ENCODE measurements at places on chromosomes 6 and 20.

GRCh38 chr6:164870164-164870563 lies 439.2 kb downstream of the C6orf118 start:
- no peak for DNase-seq

- peak; percentile 61 for DNase-seq
Measured at GRCh38 chr6:50549026-50549425, 164.3 kb upstream of the TFAP2D start.

DNA sequence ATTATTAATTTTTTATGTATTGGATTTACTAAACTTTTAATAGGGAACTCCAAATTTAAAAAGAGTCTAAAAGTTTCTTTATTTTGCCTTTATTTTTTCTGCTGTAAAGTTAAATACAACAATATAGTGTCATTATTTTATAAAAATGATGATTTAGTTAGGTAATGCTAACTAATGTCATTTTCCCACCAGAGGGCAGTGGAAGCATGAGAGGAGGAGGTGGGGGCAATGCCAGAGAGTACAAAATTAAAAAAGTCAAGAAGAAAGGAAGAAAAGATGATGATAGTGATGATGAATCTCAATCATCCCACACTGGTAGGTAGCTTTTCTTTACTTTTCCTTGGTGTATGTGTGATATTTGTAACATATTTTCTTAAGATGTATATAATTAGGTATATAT lies 20.2 kb upstream of the FHL5 start:
- peak; percentile 28 for DNase-seq

DNA sequence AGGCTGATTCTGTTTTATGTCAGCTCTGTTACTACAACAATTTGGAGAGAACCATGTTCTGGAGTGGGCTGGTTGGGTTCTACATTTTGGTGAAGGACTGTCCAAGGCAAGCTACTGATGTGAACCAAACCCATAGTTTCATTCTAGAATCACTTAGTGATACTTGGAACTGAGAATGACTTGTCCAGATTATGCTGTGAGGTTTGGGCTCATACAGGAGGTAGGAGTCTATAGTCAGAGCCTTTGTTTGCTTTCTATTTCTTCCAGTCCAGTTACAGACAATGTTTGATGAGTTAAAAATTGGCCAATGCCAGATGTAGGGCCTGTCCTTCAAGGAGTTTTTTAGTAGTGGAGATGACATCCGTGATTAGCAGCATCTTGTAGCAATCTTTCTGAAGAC lies 97.9 kb downstream of the LRRC1 start:
- no peak for DNase-seq

DNA sequence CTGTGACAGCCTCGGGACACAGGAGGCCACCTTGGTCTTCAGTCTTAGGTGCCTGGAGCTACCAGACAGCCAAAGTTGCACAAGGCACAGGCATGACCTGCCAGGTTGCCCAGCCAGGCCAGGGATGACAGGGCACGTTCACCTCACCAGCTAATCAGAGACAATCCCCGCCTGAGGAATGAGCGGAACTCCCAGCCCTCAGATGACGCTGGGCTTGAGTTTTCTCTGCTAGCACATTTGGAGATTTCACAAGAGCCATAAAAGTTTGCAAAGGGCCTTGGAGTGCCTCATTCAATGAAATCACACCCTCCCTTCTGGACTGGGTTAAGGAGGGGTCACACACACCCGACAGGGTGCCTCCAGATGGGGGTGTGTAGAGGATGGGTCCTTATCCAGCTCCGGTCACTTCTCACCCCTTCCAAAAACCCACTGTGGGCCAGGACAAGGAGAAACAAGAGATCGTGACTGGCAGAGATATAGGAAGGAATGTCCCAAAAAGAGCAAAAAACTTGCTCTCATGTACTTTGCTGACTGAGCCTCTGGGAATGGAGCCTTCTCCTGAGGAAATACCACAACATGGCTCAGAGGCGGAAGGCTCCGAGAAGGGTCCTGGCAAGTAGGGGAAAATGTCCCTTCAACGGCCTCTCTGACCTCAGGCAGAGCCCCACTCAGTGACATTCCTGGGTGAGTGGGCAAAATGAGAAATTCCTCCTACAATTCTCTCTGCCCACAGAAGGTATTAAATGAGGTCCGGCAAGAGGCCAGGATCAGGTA lies 121.6 kb downstream of the ISM1 start:
- DNase-seq = no peak

GRCh38 chr6:66935612-66936011 lies 1228.6 kb upstream of the EYS start:
- no peak for DNase-seq

GRCh38 chr20:19735446-19735845 lies 22.6 kb upstream of the RIN2 start:
- DNase-seq = peak; percentile 65

- peak; percentile 67 for DNase-seq
Measured at GRCh38 chr6:96899019-96899418, 1.3 kb upstream of the NDUFAF4 start.

DNA sequence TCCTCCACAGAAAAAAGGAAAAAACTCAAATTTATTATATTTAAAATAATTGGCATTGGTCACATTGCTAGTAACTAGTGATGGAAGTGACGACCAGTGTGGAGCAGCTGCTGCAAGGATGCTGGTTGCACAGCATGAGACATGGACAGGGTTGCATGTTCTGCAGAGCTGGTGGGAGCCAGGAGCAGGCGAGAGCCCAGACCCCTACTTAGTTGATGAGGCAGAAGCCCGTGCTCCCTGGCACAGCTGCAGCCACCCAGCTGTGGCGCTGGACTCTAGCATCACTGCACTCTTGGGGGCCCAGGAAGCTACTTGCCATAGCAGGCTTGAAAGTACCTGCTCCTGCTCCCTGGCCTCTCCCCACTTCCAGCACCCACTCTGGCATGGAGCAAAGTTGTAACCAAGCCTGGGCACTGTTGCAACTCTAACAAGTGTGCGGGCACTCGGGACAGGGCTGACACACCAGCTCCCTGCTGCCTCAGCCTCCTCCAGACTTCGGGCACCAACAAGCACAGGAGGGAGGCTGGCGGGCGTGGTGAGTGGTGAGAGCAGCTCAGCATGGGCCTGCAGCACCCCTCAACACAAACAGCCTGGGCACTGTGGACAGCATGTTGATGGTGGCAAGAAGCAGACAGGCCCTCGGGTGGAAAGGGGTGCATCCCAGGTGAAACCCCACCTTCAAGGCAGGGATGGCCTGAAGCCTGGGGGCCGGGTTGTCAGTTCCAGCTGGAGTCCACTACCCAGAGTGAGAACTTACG lies 69.6 kb downstream of the EYS start:
- DNase-seq = no peak

DNA sequence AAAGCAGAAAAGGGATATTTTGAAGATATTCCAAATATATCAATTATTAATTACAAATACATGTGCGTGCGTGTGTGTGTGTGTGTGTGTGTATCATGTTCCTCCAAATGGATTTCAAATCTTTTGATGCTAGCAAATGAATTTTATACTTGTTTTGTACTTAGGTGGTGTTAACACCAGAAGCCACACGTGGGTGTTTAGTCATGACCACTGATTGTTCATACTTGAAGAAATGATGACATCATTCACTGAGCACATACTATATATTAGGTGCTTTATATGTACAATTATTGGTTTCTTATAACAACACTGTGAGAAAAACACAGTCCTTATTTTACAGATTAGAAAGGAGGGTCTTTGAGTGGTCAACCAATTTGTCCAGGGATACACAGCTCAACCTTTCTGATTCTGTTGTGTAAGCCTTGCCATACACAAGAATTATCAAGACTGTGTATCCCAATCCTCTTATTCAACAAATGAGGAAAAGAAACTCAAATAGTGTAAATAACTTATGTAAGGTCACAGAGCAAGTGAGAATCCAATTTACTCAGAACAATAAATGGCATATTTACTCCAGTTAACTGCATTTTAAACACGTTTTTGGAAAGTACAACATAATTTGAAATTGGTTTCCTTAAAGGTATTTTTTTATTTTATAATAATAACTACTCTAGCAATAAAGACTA lies 88.5 kb downstream of the BCAS1 start:
- no peak for DNase-seq

- DNase-seq = peak; percentile 66
Measured at GRCh38 chr6:24547243-24547642, 52.5 kb downstream of the ALDH5A1 start.

DNA sequence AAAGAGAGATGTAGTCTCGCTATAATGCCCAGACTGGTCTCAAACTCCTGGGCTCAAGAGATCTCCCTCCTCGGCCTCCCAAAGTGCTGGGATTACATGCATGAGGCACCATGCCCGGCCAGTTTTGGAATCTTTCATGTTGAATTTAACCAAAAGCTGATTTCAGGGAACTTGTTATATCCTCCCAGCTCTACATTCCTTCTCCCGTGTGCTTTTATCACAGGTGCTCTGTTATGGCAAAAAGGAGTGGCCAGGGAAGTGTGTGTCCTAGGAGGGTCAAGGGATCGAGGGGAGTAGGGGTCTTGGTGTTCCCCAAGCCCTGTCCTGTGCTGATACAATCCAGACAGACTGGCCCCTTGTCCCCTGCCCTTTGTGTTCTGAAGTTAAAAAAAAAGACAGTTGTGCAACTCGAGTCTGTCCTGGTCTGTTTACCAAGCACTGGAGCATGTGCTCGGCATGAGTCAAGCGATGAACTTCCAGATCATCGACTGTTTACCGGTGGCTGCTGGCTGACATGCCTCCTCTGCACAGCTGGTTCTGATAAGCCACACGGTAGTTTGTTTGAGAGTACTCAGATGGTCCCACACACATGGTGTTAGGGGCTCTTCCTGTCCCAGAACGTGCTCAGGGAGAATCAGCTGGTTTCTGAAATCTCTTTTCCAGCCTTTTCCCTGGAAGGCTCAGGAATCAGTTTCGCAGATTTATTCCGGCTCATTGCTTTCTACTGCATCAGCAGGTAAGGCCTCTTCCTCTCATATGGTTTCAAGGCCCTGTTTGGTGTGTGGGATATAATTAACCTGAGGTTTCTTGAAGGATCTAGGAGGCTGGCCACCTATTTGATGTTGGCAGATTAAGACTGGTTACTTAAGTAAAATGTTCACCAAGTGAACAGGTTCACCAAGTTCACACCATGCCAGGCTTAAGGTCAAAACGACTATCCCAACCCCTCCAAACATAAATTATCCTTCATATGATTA lies 52.6 kb upstream of the NAA20 start:
- DNase-seq = peak; percentile 52

DNA sequence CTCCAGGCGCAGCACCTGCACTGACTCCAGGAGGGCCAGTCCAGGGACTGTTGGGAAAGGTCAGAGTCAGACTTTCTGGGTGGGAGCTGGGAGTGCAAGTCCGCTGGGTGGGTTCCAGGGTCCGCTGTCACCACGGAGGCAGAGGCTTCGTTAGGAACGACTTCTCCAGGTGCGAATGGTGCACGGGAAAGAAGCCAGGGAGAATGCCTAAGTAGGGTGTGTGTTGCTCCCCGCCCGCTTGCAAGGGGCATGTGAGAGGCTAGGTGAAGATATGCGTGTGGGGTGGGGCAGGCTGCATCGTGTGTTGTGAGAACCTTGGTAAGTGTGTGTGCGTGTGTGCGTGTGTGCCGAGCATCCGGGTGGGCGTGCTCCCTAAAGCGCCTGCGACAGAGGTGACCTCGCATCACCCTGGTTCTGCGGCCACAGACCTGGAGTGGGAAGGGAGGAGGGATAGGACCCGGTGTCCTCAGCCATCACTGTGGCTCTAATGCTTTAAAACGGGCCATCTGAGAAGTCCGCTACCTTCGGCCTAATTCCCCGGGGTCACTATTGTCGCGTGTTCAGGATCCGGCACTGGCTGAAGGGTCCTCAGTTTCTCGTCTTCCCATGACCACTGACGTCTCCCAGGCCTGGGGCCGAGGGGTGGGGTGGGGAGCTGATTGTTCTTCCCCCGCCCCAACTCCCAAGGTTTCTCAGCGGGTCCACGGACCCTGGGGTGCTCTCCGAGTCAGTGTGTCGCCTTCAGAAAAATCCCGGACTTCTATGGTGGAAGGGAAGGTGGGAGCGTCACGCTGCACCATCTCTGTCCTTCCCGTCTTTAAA lies 6.1 kb downstream of the SLC32A1 start:
- no peak for DNase-seq

- DNase-seq = no peak
Measured at GRCh38 chr20:20755231-20755630, 42.8 kb upstream of the RALGAPA2 start.

DNA sequence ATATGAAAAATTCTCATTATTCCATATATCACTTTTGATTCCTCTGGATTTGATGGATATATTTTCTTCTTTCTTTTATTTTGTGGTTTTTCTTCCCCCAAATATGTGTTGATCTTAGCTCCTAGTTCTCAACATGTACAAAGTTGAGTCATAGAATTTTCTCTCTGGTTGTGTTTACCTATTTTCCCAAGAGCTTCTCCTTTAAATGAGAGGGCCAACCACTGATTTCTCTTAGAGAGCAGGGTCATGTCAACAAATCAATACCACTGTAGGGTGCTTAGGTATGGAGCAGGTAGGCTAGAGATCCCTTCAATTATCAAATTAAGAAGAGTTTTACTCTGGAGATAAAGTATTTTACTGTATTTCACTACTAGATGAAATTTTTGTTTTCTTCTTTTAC lies 145.7 kb downstream of the BMP5 start:
- DNase-seq = no peak

DNA sequence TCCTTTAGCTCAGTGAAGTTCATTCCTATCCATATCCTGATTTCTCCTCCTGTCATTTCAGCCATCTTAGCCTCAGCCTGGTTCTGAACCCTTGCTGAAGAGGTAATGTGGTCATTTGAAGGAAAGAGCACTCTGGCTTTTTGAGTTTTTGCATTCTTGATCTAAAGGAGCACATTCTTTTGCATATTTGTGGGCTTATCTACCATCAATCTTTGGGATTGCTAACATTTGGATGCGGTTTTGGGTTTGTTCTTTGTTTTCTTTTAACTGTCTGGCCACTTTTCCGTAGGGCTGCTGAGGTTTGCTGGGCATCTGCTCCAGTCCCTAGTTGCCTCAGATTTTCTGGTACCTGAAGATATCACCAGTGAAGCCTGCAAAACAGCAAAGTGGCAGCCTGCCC lies 238.3 kb downstream of the EPM2A start:
- DNase-seq = no peak

GRCh38 chr20:9417665-9418064 lies 96.7 kb upstream of the LAMP5 start:
- DNase-seq = no peak

DNA sequence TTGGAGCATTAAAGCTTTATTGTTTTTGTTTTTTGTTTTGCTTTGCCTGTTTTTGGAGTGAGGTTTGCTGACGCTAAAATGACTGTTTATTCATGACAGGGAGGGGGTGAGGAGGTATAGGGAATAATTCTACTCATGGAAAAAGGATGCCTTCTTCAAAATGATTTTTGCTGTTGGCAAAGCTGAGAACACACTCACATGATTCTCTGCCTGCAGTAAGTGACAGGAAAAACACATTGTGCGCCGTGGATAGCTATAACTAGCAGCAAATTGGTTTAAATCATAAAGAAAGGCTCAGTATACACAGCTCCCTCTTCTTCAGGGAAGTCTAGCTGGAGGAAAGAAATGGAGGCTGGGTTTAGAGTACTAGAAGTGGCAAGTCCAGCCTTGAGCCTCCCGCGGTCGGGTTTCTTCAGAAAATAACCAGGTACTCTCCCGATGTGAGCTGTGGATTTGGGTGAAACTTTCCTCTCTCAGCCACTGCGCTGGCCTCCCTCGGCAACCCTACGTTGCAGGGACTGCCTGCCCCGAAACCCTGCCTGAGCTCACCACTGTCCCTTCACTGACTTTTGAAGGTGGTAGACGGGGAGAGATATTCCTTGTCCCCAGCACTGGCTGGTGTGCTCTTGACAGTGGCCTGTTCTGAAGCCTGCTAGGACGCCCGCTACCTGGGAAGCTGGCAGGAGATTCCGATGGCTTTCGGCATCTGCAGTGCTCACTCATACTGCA lies 278.2 kb downstream of the NRN1 start:
- no peak for DNase-seq
